SK-N-SH (cell line): ENCODE measurements at places on chromosomes 7 and 10. TPM values are rescaled to one million over a fixed set of nuclear protein-coding genes. Genes with fewer than 3 reads are reported as not detected.

Gene KNDC1
- polyA plus RNA-seq: 1.4 TPM in 2 replicates

Gene PDE6C
- polyA plus RNA-seq: not detected in 2 replicates

Gene WBP1L
- polyA plus RNA-seq: 22.8 and 29.8 TPM in 2 replicates

Gene MOGAT3
- polyA plus RNA-seq: not detected in 2 replicates

Gene DYNC1I1
- 0.05 and 0.21 TPM in 2 replicates for polyA plus RNA-seq

Gene SAMD9
- 0.95 and 1.3 TPM in 2 replicates for polyA plus RNA-seq

Gene OR2A5
- not detected in 2 replicates for polyA plus RNA-seq

Gene MNX1
- polyA plus RNA-seq: not detected in 2 replicates

Gene LEP
- polyA plus RNA-seq: not detected in 2 replicates

Gene ADCY1
- 0.16 and 0.54 TPM in 2 replicates for polyA plus RNA-seq

Gene SPDYE18
- 0.24 and 0.48 TPM in 2 replicates for polyA plus RNA-seq

Gene HIF1AN
- 8.1 and 11.0 TPM in 2 replicates for polyA plus RNA-seq

Gene TFEC
- 0.02 TPM in 1 of 2 replicates, not detected in the other for polyA plus RNA-seq

Gene OR13A1
- not detected in 2 replicates for polyA plus RNA-seq

Gene PTPRN2
- polyA plus RNA-seq: 3.9 and 4.0 TPM in 2 replicates

Gene MEOX2
- not detected in 2 replicates for polyA plus RNA-seq

Gene CYP2C19
- polyA plus RNA-seq: not detected in 2 replicates

Gene PI4K2A
- polyA plus RNA-seq: 23.8 and 31.4 TPM in 2 replicates

Gene CYP2W1
- polyA plus RNA-seq: 0.06 and 0.10 TPM in 2 replicates

Gene TMEM178B
- 0.16 and 0.20 TPM in 2 replicates for polyA plus RNA-seq

Gene TUBAL3
- polyA plus RNA-seq: not detected in 2 replicates

Gene GIMAP4
- polyA plus RNA-seq: not detected in 2 replicates

Gene PCGF5
- 14.5 and 15.2 TPM in 2 replicates for polyA plus RNA-seq

Gene LLCFC1
- not detected in 2 replicates for polyA plus RNA-seq

Gene C10orf143
- 1.4 and 2.2 TPM in 2 replicates for polyA plus RNA-seq

Gene PNLIP
- polyA plus RNA-seq: not detected in 2 replicates

Gene IDE
- polyA plus RNA-seq: 9.3 and 11.7 TPM in 2 replicates

Gene CALHM3
- not detected in 2 replicates for polyA plus RNA-seq

Gene SYCE1
- not detected in 2 replicates for polyA plus RNA-seq

Gene KLF14
- 0.02 TPM in 1 of 2 replicates, not detected in the other for polyA plus RNA-seq

Gene PPP1R17
- polyA plus RNA-seq: not detected in 2 replicates

Gene PON1
- not detected in 2 replicates for polyA plus RNA-seq

Gene SSC4D
- 1.6 and 2.0 TPM in 2 replicates for polyA plus RNA-seq

Gene SPOCK2
- 0.18 and 0.63 TPM in 2 replicates for polyA plus RNA-seq

Gene ZSWIM8
- 97.3 and 112 TPM in 2 replicates for polyA plus RNA-seq

Gene CLRN3
- polyA plus RNA-seq: 0.08 and 0.25 TPM in 2 replicates

Gene HBP1
- polyA plus RNA-seq: 27.2 and 36.8 TPM in 2 replicates

Gene SLC26A4
- 0.61 and 0.78 TPM in 2 replicates for polyA plus RNA-seq

Gene TLX1
- 0.02 TPM in 1 of 2 replicates, not detected in the other for polyA plus RNA-seq

Gene ACHE
- 1.8 and 2.1 TPM in 2 replicates for polyA plus RNA-seq

Gene STAMBPL1
- polyA plus RNA-seq: 25.1 and 32.6 TPM in 2 replicates

Gene PDZD7
- 1.9 and 2.3 TPM in 2 replicates for polyA plus RNA-seq

Gene TEX47
- not detected in 2 replicates for polyA plus RNA-seq

Gene CLDN4
- 4.6 and 5.9 TPM in 2 replicates for polyA plus RNA-seq

Gene DDX56
- polyA plus RNA-seq: 97.1 and 126 TPM in 2 replicates

Gene CTAGE15
- 0.07 TPM in 1 of 2 replicates, not detected in the other for polyA plus RNA-seq

Gene FKBP6
- polyA plus RNA-seq: not detected in 2 replicates

Gene ENO4
- polyA plus RNA-seq: 0.36 and 0.44 TPM in 2 replicates

Gene BHLHA15
- 0.10 TPM in 1 of 2 replicates, not detected in the other for polyA plus RNA-seq

Gene BAZ1B
- 19.7 and 20.9 TPM in 2 replicates for polyA plus RNA-seq

Gene PCLO
- 0.51 and 0.76 TPM in 2 replicates for polyA plus RNA-seq

Gene ST8SIA6
- 0.03 TPM in 1 of 2 replicates, not detected in the other for polyA plus RNA-seq

Gene SPDYE3
- not detected in 2 replicates for polyA plus RNA-seq

Gene ERV3-1
- polyA plus RNA-seq: 8.4 and 17.5 TPM in 2 replicates

Gene CREM
- polyA plus RNA-seq: 41.4 TPM in 2 replicates
